ENCODE measurements at places on chromosomes 12 and 14.

GRCh38 chr12:92278378-92278828 is 132.8 kb upstream of the BTG1 start:
- DNase-seq, result no peak

- no peak for DNase-seq
Observed at GRCh38 chr12:65155784-65156183, 13.6 kb upstream of the LEMD3 start.

DNA sequence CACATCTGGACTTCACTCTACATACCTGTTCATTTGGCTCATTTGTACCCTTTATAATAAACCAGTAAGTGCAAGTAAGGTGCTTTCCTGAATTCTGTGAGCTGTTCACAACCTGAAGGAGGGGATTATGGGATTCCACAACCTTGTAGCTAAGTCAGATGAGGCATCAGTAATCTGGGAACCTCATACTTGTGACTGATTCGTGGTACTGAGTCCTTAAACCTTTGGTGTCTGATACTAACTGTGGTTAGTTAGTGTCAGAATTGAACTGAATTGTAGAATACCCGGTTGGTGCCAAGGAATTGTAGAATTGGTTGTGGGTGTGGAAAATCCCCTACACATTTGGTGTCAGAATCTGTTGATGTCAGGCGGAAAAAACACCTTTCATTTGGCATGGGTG is 83.4 kb downstream of the TMX1 start:
- no peak for DNase-seq

- no peak for DNase-seq
Observed at GRCh38 chr12:33942172-33942571, 80.1 kb upstream of the ALG10 start.

- peak; percentile 23 for DNase-seq
Observed at GRCh38 chr12:74401966-74402365, 135.7 kb upstream of the ATXN7L3B start.

DNA sequence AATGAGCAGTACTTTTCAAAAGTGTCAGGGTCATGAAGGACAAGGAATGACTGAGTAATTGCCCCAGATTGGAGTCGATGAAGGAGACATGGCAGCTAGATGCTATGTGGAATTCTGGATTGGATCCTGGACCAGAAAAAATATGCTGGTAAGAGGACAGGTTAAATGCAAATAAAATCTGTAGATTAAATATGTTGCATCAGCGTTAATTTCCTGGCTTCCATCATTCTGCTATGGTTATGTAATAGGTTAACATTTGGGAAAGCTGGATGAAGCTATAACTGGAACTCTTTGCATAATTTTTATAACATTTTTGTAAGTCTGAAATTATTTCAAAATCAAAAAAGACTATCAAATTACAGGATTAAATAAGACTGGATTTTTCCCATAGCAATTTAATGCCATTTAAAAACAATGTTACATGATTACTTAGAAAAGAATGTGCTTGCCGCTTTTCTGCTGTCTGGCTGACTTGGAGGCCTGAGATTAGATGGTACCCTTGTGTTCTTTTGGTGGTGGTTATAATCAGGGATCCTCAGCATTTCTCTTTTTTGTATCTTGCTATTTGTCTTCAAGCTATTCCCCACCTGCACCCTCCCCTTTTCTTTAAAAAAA is 65.1 kb downstream of the FBXW8 start:
- DNase-seq, result no peak

- DNase-seq, result no peak
Observed at GRCh38 chr14:106309423-106309822, 783.0 kb downstream of the TMEM121 start.

DNA sequence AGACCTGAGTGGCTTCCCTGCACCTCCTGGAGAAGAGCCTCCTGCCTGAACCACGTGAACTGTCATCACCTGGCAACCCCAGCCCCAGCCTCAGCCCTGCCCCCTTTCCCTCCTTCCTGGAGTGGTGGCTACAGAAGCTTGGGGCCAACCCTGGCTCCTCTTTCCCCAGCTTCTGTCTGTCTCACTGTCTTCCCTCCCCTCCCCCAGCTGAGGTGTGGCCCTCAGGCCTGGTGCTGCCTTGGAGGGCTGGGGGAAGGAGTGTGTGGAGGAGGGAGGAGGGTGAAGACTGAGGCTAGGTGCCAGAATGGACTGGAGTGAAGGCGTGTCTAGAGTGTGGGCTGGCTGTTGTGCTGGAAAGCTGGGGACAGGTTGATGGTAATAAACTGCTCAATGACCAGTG is 9.7 kb downstream of the NFATC4 start:
- no peak for DNase-seq

DNA sequence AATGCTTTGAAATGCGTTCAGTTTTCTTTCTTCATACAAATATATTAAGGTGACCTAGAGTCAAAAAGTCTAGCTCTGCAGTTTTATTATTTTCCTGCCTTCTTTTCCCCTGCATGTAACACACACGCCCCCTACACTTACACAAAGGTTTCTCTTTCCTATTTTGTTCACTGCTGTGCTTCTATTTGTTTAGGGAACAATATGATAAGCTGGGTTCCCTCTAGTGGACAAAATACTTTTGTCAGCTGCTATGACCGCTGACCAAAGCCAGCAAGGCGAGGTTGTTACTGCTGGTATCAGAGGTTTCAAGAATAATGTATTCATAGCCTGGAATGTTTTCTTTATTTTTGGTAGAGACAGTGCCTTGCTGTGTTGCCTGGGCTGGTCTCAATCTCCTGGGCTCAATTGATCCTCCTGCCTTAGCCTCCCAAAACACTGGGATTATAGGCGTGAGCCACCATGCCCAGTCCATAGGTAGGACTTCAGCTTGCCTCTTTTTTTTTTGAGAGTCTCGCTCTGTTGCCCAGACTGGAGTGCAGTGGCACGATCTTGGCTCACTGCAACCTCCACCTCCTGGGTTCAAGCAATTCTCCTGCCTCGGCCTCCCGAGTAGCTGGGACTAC is 33.4 kb downstream of the FNTB start:
- DNase-seq, result peak; percentile 79

GRCh38 chr14:70814466-70814865 is 5.2 kb upstream of the MAP3K9 start:
- DNase-seq, result no peak

DNA sequence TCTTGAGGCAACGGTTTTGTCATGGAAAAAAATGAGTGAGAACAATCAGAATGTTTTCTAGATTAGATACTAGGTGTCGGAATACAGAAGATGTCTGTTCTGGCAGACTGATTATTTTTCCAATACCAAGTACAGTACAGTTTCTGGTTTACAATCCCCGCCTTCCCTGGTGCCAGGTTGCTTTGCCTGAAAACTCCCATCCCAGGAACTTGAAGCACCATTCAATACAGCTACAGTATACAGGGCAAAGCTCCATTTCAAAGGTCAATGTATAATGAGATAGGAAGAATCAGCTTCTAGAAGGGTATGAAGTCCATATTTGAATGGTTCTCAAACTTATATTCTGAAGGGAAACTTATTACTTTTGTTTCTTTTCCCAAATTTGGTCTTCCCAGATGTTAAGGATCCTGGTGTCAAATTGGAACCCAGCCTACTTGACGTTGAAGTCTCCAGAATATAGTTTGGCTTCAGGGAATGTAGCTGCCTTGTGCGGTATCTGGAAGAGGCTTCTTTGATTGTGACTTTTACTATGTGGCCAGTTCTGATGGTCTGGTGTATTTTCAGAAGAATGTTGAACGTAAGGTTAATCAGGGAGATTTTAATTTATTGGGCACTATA is 238.0 kb upstream of the ATP2B1 start:
- DNase-seq, result no peak

DNA sequence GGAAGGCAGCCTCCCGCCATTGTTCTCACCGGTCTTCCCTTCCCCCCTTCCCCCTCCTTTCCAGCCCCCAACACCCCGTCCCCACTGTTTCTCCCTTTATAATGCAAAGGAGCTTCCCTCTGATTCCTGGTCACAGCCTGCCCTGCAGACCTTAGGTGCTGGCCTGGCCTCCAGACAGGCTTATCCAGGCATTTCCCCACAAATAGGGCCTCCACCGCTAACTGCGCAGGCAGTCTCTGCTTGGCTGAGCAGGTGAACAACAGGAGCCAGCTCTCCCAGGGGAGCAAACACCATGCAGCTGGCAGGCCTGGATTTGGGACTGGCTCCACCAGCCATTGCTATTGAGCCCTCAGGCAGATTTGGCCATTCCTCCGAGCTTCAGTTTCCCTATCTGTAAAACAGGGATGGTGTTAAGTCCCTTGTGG is 46.0 kb downstream of the SMIM41 start:
- no peak for DNase-seq

- no peak for DNase-seq
Observed at GRCh38 chr14:81682134-81682533, 148.5 kb upstream of the SEL1L start.

DNA sequence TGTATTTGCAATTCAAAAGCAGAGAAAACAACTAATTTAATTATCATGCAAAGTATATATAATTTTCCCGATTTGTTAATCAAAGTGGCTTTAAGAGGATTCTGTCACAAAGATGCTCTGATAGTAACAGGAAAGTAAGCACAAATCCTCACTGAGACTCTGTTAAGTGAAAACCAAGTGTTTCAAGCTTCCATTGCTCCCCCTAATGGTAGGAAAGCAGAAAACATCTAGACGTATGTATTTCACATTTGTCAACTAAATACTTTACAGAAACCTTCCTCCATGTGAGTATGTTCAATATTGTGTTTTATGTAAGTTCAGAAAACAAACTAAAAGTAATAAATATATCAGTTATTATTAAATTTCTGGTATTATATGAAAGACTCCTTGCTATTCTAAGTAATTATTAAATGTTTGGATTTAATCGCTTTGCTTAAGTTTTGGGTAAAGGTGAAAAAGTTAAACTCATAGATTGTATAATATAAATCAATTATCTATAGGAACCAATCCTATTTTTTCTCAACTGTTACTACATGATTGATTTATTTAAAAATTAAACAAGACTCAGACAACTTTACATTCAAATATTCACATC is 1.5 kb upstream of the NTS start:
- peak; percentile 37 for DNase-seq

DNA sequence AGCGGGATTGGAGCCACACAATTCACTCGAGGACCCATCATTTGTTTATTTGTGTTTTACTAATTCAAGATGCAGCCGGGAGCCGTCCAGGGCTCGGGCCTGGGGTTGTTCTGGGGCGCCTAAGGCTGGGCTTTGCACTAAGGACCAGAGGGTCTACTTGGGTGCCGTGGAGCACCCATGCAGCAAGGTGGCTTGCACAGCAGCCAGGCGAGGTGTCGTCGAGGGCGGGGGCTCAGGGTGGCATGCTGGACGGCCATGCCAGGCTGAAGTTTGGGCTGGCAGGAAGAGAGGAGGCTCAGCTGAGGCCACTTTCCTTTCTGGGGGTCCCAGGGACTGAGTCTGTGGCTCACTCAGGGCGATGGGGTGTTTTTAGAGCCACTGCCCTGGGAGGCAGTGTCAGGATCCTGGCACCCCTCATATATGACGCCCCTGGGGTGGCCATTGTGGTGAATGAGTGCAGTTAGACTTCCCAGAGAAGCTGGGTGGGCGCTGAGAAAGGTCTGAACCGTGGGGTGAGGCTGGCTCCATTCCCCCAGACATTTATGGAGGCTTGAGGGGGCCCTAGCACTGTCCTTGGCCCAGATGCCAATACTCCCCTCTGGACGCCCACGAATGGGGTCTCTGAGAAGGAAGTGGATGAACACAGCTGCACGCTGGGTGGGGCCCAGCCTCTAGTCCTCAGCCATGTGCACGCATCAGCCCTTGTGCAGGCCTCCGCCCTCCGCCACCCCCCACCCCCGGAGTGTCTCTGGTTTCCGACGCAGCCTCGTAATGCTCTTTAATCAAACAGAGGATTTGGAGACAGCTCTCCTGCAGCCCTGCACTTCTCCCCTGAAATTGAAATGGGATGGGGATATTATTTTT is 11.3 kb downstream of the MEG3 start:
- no peak for DNase-seq

- no peak for DNase-seq
Observed at GRCh38 chr12:93978553-93978952, 169.8 kb upstream of the PLXNC1 start.

GRCh38 chr12:51399891-51400290 is 8.7 kb upstream of the GALNT6 start:
- DNase-seq, result no peak

- DNase-seq, result no peak
Observed at GRCh38 chr12:132154341-132154761, 10.1 kb downstream of the NOC4L start.

DNA sequence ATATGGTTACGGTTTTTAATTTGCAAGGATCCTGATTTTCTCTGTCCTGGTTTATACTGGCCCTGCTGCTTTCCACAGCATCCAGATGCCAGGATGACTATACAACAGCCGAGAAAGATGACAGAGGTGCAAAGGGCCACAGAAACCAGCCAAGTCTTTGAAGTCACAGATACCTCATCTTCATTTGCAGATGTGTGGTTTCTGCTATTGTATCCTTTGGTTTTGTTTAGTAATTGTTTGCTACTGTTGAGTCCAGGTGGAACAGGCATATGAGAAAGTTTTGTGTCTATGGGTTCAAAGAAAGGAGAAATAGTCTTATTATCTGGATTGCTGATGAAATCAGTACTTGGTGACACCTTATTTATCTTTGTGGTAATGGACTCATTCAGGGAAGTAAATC is 17.3 kb upstream of the KLHL42 start:
- DNase-seq, result no peak

DNA sequence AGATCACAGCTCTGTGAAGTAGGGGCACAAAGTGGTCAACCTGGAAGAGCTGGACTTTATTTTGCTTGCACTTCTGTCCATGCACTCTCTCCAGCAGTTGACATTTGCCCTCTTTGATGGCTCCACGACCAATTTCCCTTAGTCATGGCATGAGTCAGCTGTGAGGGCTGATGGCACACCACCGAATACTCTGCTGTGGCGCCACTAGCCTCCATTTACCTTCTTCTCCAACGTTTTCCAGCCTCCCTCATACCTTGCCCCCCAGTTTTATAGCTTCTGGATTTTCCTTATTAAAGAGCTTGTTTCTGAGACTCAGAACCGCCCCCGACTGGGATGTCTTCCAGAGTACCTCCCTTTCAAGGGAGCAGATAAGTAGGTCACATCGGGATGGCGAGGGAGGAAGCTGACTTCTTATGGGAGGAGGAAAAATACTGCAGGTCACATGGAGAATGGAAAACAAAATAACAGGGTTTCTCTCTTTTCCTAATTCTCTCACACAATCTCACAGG is 17.6 kb downstream of the NINJ2 start:
- DNase-seq, result peak; percentile 84
